ENCODE measurements at places on chromosomes 5 and 9.

DNA sequence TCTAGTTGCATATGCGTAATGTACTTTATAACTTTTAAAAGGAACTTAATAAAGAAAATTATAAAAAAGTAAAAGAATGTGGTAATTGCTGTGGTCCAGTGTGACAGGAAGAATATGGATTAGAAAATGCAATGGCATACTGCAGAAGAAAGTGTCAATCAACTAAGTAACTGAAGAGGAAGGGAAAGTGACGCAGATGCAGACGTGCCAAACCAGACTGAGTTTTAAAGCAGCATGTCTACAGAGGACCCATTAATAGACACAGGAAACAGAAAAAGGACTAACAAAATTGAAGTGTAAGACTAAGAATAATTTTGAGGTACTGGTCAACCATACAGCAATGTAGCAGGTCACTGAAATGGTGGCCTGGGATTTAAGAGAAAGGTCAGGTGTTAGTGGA is 73.3 kb downstream of the DPYSL3 start:
- DNase-seq = no peak

DNA sequence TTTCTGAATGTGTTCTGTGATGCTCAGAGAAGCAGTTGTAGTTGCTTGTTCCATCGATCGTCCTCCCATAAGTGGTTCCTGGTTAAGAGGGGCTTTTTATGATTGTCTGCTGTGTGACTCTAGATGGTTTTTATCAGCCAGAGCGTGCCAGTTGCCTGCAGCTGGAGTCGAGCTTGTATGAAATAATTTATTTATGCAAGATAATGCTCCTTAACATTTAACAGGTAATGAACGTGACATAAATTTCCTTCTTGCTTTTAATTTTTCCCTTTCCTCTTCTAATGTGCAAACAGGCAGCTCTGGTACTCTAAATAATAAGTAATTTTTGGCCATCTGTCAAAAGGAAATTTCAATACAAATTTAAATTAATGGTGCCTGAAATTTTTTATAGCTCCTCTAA is 84.4 kb downstream of the TLE4 start:
- DNase-seq = no peak

- no peak for DNase-seq
These were observed 38.5 kb downstream of the OR2V1 start for GRCh38 chr5:181092428-181092827.

DNA sequence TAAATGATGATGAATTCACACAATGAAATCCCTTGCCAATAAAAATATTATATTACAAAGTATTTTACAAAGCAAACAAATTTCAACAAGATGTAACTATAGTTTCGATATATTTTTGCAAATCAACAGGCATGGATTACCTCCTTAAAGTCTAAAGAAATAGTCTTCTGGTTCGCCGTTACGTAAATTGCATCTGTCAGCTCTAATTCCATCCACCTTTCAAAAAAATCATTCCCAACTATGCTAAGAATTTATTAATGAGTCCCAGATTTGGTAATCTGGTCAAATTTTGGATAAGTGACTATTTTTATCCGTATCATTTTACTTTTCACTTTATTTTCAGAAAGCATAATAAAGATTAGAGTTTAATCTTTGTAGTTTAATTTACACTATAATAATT is 1984.9 kb downstream of the EFNA5 start:
- DNase-seq = no peak

DNA sequence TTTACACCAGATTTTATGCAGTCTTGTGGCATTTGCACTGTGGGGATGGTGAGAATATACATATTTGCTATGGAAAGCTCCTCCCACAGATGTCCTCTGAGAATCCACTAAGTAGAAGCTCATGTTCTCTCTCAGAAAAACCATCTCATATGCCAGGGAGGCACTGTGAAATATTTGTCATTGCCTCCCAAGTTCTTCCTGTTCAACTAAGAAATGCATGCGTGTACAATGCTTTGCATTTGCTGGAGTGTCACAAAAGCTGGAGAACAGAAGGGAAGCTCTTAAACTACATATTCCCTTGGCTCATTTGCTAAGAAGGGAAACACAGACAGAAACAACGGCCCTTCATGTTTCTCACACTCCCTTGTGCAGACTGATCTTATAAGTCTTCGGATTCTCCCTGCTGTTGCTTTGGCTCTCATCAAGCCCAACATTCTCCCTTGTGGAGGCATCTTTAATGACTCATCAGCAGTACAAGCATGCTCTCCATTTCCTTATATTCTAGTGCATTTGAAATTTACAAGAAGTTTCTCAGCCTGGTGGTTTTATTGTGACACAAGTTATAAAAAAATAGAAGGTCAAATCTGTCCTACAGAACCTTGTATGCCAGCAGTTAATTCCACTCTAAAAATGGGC is 220.6 kb downstream of the TRIM36 start:
- no peak for DNase-seq

All from AG10803 (cell line).